Uterine smooth muscle cell (primary cell): ENCODE measurements at places on chromosomes 13 and 19. TPM values are rescaled to one million over a fixed set of nuclear protein-coding genes. Genes with fewer than 3 reads are reported as not detected.

SLAIN1 gene
- 1.1 and 1.4 TPM in 2 replicates for total RNA-seq

SLC1A6 gene
- total RNA-seq: under 0.01 TPM in 1 of 2 replicates, not detected in the other

SPACA4 gene
- total RNA-seq: not detected in 2 replicates

BLVRB gene
- 106 and 138 TPM in 2 replicates for total RNA-seq

ACER1 gene
- total RNA-seq: not detected in 2 replicates

LRRC25 gene
- 0.11 and 0.25 TPM in 2 replicates for total RNA-seq

CRX gene
- total RNA-seq: not detected in 2 replicates

DCUN1D2 gene
- 11.2 and 11.4 TPM in 2 replicates for total RNA-seq

SARS2 gene
- total RNA-seq: 15.0 and 15.7 TPM in 2 replicates

ZNF266 gene
- 7.1 and 12.4 TPM in 2 replicates for total RNA-seq

ZNF675 gene
- total RNA-seq: 5.0 and 6.3 TPM in 2 replicates

CYP2B6 gene
- total RNA-seq: not detected in 2 replicates

ADGRE3 gene
- under 0.01 TPM in 1 of 2 replicates, not detected in the other for total RNA-seq
